ENCODE measurements at places on chromosomes 1 and 21. TPM values are rescaled to one million over a fixed set of nuclear protein-coding genes. Genes with fewer than 3 reads are reported as not detected.

The LCE2A gene
- polyA plus RNA-seq, result not detected

GRCh38 chr1:967466-968343 is 1.4 kb downstream of the PLEKHN1 start:
- DNase-seq, result no peak

The CACNA1S gene
- polyA plus RNA-seq, result not detected

GRCh38 chr1:5410652-5411051 is 581.6 kb downstream of the NPHP4 start:
- DNase-seq, result no peak

DNA sequence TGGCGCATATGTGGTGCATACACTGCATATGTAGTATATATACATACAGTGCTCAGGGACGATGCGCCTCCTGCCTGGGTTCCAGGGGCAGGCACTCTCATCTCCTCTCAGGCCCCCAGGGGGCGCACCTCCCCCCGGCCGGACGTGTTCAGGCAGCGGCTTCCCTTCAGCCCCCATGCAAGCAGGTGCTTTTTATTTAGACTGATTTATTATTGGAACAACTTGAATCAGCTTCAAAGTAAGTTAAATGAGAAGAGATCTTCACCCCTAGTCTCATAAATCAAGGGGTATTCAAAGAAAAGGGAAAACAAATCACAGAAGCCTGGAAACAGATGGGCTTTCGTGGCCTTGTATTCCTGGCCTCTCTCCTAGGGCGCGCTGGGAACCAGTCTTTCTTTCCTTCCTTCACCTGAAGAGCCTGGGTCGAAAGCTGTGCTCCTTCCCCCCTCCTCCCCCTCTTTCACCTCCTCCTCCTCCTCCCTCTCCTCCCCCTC is 64.6 kb downstream of the UBIAD1 start:
- DNase-seq, result peak; percentile 56

DNA sequence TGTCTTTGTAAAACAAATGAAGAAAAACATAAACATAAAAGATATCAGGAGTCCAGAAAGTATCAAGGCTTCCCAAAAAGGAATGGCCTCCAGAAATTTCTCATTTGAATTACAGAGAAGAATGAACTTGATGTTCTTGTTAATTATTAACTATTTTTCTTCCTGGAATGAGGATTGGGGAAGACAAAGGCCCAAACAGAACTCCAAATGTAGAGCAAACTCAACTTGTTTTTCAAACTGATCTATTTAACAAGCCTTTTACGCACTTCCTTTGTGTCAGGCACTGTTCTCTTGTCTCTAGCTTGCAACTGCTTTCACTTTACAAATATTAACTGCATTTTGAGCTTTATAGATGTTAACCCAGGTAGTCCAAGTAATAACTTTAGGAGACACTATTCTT is 45.5 kb downstream of the LAMC2 start:
- DNase-seq, result no peak

DNA sequence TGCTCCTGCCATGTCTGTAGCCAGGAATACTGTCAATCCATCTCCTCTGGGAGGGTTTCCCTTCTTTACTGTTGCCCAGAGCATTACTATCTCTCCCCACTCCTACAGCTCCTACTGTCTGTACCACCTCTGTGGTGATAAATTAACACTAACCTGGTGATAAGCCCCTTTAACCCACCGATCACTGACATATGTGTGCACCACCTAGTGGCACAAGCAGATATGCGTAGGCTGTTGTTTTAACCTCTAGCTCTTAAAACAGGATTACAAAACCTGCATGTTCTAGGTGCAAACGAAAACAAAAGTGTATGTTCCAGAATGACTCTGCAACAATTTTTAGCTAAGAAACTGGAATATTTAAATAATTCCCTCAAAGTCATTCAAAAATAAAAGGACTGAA is 93.9 kb upstream of the BEND5 start:
- no peak for DNase-seq

DNA sequence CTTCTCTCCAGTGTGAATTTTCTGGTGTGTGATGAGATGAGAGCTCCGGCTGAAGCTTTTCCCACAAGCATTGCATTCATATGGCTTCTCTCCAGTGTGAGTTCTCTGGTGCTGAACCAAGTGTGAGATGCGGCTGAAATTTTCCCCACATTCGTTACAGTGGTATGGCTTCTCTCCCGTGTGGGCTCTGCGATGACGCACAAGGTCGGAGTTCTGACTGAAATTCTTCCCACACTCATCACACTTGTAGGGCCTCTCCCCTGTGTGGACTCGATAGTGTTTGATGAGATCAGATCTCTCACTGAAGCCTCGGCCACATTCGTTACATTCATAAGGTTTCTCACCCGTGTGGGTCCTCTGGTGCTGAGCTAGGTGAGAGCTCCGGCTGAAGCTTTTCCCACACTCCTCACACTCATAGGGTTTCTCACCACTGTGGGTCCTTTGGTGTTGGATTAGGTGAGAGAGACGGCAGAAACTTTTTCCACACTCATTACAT is 7.4 kb downstream of the ZNF436 start:
- no peak for DNase-seq

- DNase-seq, result no peak
These were observed 48.2 kb downstream of the TBX19 start for GRCh38 chr1:168328731-168329364.

The SELE gene
- polyA plus RNA-seq, result 0.18 TPM

The LYPLAL1 gene
- 14.9 TPM for polyA plus RNA-seq

DNA sequence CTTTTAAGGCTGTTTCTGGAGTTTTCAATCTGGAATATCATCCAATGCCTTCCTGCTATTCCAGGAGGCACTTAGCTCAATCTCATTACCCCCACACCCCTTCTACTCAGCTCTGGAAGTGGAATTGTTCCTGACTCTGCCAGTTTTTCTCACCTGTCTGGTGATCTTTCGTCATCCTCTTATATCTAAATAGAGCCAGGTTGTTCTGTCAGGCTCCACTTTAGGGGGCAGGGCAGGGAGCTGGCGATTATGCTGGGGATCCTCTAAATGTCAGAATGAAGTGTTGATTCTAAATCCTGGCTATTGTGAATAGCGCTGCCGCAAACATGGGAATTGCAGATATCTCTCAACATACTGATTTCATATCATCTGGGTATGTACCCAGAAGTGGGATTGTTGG is 63.6 kb upstream of the ETV3 start:
- no peak for DNase-seq

DNA sequence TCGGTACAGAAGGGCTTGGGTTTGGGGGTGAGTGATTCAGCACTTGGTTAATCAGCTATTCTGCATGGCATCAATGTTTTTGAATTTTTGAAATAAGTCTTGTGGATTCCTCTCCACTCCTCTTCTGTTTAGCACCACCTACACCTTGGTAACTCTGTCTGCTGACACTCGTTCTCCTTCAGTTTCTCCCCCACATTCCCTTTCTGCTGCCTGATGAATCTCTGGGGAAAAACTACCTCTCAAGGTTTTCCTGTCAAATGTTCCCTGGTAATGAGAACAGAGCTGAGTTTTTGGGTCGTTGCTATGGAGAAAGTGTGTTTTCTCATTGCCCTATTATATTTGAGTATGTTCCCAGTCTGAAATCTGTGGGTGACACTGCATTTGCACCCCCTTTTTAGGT is 108.2 kb downstream of the GABPA start:
- DNase-seq, result no peak

DNA sequence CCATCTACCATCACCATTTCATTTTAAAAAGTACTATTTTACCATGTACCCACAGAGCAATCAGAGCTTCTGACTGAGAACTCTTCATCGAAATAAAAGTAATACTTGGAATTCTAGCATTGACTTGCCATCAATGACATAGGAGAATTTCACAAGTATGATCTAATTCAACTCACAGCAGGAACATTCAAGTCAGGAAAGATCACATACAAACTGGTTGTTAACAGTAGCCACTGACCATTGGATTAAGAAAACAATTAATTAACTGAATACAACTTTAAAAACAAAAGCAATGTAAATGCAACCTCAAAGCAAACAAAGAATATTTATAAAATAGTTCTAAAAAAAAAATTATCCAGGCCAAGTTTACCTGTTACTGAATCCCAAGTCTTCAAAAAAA is 18.8 kb downstream of the RNF115 start:
- DNase-seq, result no peak

The TSACC gene
- not detected for polyA plus RNA-seq

- DNase-seq, result no peak
These were observed 31.5 kb downstream of the HMGB4 start for GRCh38 chr1:33895396-33895795.

The MUL1 gene
- polyA plus RNA-seq, result 5.5 TPM

- no peak for DNase-seq
These were observed 319.6 kb downstream of the RRAGC start for GRCh38 chr1:38539931-38540330.

GRCh38 chr1:193348091-193348768 is 161.8 kb upstream of the B3GALT2 start:
- no peak for DNase-seq

DNA sequence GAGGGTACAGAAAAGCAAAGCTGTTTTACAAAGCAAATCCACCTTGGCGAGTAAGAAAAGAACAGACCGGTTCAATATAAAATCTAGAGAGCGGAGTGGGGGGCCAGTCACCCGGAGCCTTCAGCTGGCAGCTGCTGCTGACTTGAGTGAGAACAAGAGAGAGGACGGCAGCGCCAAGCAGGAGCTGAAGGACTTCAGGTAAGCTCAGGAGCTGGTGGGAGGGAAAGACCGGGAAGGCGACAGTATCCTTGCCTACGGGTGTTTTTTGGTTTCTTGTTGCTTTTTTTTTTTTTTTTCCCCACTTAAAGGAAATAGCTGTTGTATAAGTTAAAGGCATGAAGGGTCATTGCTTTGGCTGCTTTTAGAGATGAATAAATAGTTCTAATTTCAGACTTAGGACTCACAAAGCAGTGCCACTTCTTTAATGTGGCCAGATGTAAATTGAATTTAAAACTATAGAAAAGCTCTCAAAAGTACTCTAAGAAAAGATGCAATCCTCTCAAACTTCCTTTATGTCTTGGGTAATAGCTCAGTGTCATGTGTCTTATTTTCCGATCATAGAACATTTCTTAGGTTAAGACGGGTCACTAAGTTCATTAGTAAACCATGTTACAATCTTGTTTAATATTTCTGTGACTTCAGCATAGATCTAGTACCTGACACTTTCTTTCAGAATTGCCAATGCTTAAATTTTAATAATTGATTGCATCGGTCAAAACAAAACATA is 82.8 kb downstream of the PRDM2 start:
- DNase-seq, result no peak

GRCh38 chr1:93079685-93080141 is 630 bp downstream of the MTF2 start:
- peak; percentile 76 for DNase-seq

The SPATA45 gene
- polyA plus RNA-seq, result not detected

The CHAF1B gene
- polyA plus RNA-seq, result 0.25 TPM

- peak; percentile 90 for DNase-seq
These were observed 7.0 kb upstream of the POFUT2 start for GRCh38 chr21:45294509-45295291.

- DNase-seq, result no peak
These were observed 111.6 kb upstream of the ERRFI1 start for GRCh38 chr1:8137481-8138244.

- no peak for DNase-seq
These were observed 57.7 kb downstream of the TRIM11 start for GRCh38 chr1:228348708-228349467.

The MCOLN2 gene
- 1.0 TPM for polyA plus RNA-seq

The PTAFR gene
- polyA plus RNA-seq, result 3.5 TPM

DNA sequence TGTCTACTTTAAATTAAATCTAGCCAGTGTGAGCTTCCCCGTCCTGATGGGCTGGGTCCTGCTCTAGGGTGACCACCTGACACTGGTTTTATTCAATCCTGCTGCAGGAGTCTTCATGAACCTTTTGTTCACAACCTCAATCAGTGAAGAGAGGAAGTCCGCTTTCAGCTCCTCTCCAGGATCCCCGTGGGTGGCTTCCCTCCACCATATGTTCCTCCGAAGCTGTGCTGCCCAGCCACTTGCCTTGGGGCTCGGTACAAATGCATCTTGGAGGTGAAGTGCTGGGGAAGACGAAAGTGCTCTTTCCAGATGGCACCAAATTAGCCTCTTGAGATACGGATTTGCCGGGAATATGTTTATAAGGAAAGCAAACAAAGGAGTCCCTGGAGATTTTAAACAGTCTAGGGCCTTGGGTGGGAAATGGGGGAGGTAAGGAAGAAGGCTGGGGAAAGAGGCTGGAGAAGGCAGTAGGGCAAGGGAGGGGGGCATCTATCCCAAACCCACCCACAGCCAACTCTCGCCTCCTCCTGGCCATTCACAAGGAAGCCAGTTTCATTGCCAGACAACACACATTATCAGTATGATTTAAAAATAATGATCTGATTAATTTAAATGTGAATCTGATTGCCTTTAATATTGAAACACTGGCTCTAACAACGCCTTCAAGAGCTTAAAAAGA is 430.8 kb downstream of the DISC1 start:
- DNase-seq, result no peak

DNA sequence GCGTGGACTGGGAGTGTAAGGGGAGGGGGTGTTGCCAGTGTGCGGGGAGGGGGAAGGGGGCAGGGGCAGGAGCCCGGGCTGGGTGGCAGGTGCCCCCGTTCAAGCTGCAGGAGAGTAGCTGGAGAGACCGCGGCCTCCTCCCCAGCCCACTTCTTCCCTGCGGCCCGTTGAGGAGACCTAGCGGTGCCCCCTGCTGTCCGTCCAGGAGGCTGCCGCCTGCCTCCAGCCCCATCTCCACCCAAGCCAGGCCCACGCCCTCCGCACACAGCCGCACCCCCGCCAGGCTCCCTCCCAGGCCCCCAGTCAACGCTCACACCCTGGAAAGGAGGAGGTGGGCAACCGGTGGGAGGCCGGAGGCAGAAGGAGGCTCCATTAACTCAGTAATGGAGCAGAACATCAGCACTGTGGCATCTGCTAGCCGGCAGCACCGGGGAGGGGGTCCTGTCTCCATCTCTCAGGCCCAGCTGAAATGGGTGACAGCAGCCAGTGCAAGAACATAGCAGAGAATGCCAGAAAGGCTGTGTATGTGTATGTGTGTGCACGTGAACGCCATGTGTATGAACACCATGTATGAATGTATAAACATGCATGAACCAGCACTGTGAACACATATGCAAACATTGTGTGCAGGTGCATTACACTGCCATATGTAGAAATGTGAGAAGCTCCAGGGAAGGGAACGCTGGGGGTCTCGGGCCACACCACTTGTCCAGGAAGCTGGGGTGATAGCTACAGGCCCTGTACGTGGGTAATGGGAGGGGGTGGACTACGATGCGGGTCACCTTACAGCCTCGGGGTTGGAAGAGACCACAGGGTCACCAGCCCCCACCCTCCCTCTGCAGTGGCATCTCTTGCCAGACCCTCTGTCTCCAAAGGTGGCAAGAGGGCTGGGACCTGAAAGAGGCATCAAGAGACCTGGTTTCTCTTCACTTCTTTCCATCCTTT is 84.6 kb downstream of the SYT2 start:
- DNase-seq, result peak; percentile 93

The PDE9A gene
- polyA plus RNA-seq, result 2.6 TPM

Data from aorta (tissue), 5 donors.